HEK293T (cell line): ENCODE measurements at places on chromosomes 2 and 18.

DNA sequence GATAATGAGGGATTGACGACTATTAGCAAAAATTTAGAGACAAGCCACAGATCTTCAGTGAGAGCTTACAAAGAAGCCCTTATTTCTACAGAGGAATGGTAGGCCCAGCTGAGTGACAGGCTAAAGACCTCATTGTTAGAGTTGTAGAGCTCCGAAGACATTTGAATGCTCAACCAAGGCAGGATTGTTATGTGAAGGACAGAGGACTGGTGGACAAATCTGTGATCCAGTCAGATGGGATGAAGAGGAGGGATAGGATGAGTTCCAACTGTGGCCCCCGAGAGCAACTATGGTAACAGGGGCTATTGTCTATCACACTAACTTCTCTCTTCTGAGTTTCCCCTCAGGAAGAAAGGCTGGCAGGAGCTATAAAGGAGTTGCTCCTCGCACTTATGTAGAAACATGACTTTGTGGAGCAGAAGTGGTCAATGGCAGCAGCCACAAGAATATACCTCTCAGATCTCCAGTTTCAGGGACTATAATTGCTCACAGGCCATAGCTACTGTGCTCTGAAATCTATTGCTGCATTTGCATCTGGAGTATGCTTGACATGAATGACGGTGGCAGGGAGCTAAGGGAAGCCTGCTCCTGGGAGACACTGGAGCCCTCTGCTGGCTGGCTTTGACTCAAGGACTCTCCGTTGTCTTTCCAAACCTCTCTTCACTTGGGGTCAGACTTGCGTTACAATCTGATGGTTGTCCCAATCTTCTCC, 50.3 kb upstream of the GREB1L start:
- DNase-seq: peak; percentile 80

- DNase-seq: no peak
Measured at GRCh38 chr18:59008302-59008974, 131.2 kb upstream of the SEC11C start.

- DNase-seq: peak; percentile 23
Measured at GRCh38 chr18:35397976-35398375, 20.8 kb upstream of the ZNF396 start.

DNA sequence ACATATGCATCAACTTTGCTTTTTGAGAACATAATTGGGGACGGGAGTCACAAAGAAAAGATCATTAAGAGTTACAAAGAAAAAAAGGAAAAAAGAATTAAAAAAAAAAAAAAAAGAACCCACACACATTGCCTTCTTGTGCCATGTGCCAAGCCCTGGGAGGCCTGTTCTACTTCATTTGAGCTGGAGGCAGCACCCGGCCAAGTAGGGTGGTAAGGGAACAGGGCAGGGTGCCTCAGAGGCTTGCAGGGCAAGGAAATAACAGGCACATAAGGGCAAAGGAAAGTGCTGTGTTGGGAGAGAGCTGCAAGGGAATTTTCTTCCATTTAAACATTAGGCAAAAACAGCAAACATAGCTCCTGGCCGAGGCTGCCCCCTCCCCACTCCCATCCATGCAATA, 418.0 kb downstream of the TMEM182 start:
- no peak for DNase-seq

DNA sequence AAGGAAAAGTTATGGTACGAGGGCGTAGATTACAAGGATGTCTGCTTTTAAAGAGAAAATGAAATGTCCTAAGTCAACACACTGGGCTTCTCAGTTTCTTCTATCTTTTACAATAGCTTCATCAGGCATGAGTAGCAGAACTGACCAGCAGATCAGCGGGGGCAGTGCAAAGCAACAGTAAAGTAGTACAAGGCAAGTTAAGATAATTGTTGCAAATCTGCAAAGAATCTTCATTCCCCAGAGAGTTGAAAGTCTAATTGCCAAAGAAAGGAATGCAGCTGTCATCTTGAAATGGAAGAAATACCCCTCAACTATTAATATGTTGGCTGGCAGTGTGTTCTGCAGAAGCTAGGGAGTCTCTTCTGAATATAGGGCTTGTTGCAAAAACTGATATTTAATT, 60.2 kb upstream of the SLC39A10 start:
- no peak for DNase-seq

GRCh38 chr18:55286257-55286825, 301.7 kb downstream of the TCF4 start:
- no peak for DNase-seq

- no peak for DNase-seq
Measured at GRCh38 chr2:42261518-42262195, 92.5 kb downstream of the EML4 start.

GRCh38 chr2:24490181-24490689, 819 bp upstream of the NCOA1 start:
- peak; percentile 22 for DNase-seq

DNA sequence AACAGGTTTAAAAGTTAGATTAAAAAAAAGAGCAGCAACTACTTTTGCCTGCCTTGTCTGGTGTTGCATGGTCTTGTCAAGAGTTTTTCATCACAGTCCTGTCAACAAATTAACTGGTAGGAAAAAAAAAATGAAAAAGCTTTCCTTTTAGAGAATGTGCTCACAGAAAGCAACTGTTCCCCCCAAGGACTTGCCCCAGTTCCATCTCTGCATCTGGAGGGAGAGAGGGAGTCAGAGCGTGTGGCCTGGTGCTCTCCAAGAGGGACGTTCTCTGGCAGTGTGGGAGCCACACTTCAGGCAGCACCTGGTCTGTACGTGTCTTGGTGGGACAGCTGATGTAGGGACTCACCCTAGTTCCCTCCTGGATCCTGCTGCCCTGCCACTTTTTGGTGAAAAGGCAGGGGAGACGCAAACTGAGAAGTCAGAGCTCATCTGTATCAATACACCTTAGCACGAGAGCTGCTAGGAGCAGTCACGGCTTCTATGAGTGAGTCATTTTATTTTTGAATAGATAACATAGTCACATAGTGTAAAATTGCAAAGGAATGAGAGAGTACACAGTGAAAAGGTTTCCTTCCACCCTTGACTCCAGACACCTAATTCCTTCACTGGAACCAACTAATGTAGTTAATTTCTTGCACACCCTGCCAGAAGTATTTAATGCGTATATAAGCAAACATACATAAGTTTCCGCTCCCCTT, 172.5 kb upstream of the MGAT5 start:
- no peak for DNase-seq

DNA sequence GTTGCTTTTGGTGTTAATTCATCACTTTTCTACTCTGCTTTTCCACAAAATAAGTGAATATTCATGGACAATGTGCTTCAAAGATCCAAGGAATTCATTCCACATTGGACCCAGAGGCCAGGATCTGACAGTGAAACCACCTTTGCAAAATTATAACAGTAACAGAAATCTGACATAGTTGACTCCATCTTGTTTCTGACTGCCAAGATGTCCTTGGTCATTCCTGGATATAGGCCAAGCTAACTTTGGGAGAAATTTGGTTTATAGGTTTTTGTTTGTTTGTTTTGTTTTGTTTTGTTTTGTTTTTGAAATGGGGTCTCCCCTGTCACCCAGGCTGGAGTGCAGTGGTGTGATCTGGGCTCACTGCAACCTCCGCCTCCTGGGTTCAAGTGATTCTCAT, 10.3 kb downstream of the MPPE1 start:
- no peak for DNase-seq

- peak; percentile 14 for DNase-seq
Measured at GRCh38 chr2:196170606-196171247, 651 bp downstream of the STK17B start.

DNA sequence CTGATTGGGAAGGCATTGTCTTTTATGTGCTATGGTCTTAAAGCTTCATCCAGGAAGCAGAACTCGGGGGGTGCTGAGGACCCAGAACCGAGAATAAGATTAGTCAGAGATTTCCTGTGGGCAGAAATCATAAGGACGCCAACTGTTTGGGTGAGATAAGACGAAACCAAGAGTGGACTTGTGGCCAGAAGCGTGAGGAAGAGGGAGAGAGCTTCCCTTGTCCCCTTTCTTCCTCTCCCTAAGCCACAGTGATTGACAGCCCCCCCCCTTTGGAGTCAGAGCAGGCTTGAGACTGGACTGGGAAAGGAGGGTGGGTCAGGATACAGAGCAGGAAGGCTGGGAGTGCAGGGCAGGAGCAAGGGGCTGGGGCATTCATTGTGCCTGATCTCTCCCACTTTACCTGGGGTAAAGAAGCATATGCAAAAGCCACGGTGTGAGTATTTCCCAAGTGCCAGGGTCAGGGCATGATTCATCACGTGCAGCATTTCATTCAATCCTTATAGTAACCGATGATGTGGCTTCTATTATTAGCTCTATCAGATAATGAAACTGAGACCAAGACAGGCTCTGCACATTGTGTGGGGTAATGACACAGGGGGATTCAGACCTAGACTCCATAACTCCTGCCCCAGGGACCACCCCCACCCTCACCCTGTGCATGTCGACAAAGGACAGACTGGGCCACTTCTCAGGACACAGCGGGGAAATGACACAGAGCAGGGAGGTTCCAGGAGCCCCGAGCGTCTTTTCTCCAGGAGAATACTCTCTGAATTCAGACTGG, 3.0 kb upstream of the IL1RN start:
- DNase-seq: no peak

DNA sequence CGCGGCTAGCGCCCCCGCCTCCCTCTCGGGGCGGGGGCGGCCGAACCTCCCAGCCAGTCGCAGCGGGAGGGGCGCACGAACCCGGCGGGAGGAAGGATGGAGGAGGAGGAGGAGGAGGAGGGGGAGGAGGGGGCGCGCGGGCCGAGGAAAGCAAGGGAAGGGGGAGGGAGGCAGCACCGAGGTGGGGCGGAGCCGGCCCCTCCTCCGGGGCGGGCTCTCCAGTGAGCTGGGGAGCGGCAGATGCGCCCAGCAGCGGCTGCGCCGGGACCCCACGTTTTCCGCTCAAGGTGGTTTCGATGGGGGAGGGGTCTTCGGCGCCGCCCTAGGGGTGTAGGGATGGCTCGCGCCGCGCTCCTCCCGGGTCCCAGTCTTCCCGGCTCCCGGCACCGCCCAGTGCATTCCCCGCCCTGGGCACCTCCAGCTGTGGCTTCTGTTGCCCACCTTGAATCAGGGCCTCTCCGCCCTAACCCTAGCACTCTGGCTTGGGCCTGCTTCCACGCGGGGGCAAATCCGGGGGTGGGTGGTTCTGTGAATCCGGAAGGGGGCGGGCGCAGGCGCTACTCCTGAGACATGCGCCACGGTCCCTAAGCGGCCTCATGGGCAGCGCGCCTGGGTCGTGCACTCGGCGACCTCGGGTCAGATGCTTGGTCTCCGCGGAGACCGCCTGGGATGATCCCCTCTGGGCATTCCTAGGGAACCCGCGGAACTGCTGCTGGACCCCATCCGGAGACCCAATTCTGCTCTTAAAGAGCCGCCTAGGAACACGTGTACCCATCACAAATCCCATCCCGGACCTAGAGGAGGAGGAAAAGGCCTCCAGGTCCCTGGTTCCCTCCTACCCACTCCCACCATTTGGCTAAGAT, at the start of gene FBXO41:
Gene FBXO41, minus strand, starts transcription at position 183 of the 863 bp plus-strand sequence. CDS start 14,848 bp downstream, outside the sequence.
- DNase-seq: peak; percentile 56

- no peak for DNase-seq
Measured at GRCh38 chr18:41075212-41075611, 879.8 kb upstream of the PIK3C3 start.

- DNase-seq: no peak
Measured at GRCh38 chr2:177553176-177553884, 160.8 kb downstream of the AGPS start.

- no peak for DNase-seq
Measured at GRCh38 chr2:96844405-96844808, 586 bp upstream of the ANKRD23 start.

- DNase-seq: no peak
Measured at GRCh38 chr2:8805278-8806210, 31.9 kb downstream of the KIDINS220 start.

GRCh38 chr18:23689031-23689615, at the start of gene LAMA3:
TSS of gene LAMA3 (plus strand) at chr18:23689453. CDS start at chr18:23689684, 231 bp downstream.
- peak; percentile 74 for DNase-seq

GRCh38 chr2:147989809-147990403, 30.6 kb downstream of the ORC4 start:
- DNase-seq: peak; percentile 32

DNA sequence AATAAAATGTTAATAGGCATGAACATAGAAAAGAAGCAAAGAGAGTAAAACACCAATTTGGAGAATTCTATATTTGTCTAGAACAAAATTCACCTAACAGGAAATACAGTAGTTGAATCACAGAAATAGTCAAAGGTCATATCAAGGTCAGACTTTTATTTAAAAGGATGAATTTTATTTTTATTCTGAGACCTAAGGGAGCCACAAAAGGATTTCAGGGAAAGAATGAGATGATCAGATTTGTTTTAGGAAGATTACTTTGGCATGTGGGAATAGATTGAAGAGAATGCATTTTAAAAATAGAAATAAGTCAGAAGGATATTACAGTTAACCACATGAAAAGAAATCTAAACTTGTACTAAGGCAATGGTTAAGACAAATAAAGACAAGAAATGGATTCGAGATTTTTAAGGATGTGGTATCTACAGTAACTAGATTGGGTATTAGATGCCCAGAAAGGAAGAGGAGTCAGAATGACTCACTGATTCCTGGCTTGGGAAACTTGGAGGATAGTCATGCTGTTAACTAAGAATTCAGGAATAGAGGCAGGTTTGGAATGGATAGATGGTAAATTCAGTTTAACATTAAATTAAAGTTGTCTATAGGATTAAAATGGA, 56.0 kb downstream of the METTL4 start:
- DNase-seq: no peak

GRCh38 chr18:70469916-70470315, 181.1 kb downstream of the SOCS6 start:
- no peak for DNase-seq

- DNase-seq: no peak
Measured at GRCh38 chr2:144678736-144679135, 158.8 kb upstream of the ZEB2 start.

DNA sequence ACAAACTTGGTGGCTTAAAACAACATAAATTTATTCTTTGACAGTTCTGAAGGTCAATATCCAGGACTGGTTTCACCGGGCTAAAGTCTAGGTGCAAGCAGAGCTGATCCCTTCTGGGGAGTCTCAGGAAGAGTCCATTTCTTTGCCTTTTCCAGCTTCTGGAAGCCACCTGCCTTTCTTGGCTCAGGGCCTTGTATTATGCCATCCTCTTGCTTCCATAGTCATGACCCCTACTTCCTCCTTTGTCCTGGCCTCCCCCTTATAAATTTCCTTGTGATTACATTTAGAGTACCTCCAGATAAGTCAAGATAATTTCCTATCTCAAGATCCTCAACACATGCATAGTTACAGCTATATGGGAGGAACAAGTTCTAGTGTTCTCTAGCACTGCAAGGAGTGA, 1089.5 kb downstream of the LRP1B start:
- no peak for DNase-seq

GRCh38 chr2:45862843-45863242, 211.4 kb downstream of the PRKCE start:
- no peak for DNase-seq

- DNase-seq: peak; percentile 57
Measured at GRCh38 chr2:129923265-129924091, 56.0 kb upstream of the RAB6C start.

GRCh38 chr18:53943326-53943860, 281.1 kb downstream of the MBD2 start:
- DNase-seq: no peak
